ENCODE measurements at places on chromosomes 7 and 10. TPM values are rescaled to one million over a fixed set of nuclear protein-coding genes. Genes with fewer than 3 reads are reported as not detected.

Gene CYP2C9
- not detected for total RNA-seq

Gene TACC2
- total RNA-seq = 349 TPM

- no peak for DNase-seq
These were observed 85.2 kb upstream of the VIPR2 start for GRCh38 chr7:159229683-159230475.

- DNase-seq = no peak
These were observed 7.1 kb downstream of the HECW1 start for GRCh38 chr7:43119371-43120075.

- DNase-seq = no peak
These were observed 176.5 kb upstream of the ADO start for GRCh38 chr10:62627983-62628382.

DNA sequence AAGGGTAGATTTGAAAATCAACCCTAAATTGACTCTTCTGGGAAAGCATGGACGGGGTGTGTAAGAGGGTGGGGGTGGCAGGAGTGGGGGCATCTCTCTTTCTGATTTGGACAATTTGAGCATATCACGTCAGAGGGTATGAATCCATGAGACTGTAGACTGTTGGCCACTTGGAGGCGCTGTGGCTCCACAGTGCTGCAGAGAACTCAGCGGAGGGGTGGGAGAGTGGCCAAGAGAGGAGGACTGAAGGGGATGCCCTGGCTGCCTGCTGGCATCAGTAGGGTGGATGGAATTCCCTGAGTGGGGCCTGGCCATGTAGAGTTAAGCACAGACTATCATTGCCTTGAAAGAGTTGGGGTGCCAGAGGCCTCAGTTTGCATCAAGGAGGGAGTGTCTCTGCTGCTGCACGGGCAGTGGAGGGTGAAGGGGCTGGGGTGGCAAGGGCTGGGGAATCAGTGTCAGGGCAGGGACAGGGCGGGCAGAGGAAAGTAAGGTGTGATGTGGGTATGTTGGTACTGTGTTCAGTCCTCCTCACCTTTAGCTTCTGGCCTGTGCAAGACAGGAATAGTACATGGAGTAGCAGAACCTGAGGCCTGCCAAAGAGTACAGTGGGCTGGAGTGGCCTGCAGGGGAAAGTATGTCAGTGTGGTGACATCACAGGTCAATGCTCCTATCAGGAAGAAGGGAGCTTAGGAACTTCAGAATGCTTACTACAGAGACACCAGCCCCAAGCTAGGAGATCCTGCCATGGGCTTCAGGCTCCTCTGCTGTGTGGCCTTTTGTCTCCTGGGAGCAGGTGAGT is 133.5 kb upstream of the PRSS58 start:
- no peak for DNase-seq

DNA sequence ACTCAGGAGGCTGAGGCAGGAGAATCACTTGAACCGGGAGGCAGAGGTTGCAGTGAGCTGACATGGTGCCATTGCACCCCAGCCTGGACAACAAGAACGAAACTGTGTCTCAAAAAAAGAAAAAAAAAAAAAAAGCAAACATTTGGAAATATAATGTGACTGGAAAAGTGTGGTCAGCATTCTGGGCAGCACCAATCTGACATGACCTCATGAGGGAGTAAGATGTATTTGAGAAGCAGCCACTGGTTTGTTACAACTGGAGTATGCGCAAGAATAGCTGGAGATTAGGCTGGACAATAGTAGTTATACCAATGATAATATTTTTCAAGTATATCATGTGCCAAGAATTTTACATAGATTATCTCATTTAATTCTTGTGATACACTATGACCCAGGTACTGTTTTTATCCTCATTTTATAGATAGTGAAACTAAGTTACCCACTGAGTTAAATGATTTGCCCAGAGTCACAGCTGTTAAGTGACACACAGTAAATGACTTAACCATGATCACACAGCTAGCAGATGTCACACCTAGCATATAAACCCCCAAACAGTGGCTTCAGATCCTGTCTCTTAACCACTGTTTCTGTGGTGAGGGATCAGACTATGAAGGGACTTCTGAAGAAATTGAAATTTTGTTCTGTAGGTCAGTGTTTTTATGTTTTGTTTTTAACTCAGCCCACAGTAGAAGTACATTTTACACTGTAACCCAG is 11.1 kb downstream of the MCU start:
- DNase-seq = no peak

- DNase-seq = peak; percentile 52
These were observed 12.8 kb downstream of the SCRN1 start for GRCh38 chr7:29976673-29977415.

DNA sequence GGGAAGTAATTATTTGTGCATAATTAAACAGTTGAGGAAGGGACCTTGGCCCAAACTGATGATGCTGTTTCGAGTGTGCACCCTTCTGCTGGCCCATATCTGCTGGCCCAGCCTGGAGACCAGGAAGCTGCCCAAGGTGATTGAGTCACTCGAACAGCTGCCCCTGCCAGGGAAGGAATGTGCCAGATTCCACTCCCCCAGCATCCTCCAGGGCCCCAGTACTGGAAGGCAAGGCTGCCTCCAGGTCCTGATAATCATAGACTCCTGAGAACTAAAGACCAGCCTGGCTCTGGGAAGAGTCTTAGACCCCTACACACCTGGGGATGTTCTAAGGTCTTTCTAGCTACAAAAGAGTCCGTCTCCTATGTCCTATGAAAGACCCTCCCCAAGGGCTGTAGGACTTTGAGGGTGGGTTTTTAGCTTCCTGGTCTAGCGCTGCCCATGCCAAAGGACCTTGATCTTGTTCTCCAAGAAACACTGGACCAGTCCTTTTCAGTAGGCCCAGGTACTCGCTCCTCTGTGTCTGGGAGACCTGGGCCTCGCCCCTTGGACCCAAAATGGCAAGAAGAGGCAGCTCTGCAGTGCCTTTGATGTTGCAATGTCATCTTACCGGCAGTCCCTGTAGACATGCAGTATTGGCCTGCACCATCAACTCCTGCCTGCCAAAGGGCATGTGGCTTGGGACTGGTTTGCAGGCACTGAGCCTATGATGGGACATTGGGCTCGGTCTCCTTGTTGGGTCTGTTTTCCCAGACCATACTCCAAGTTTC is 103.2 kb upstream of the GPR26 start:
- no peak for DNase-seq

GRCh38 chr7:130421684-130422083 is 19.1 kb downstream of the CEP41 start:
- DNase-seq = no peak

- no peak for DNase-seq
These were observed 47.9 kb upstream of the FOXK1 start for GRCh38 chr7:4634166-4634565.

DNA sequence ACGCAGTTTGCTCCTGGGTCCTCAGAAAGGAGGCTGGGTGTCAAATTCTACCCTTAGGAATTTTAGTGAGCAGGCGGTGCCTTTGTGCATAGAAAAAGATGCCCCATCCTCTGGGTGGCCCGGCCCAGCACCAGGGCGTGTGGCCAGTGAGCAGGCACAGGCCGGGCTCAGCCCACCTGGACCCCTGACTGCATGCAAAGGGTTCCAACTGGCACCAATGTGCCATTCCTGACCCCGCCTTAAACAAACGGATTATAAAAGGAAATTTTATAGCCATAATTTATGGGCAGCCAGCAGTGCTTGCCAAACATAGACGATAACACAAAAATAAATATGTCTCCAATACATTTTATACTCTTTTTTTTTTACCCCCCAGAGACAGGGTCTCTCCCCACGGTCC is 40.1 kb upstream of the GNA12 start:
- DNase-seq = no peak

GRCh38 chr7:115552766-115553165 is 477.8 kb downstream of the TFEC start:
- DNase-seq = no peak

- DNase-seq = no peak
These were observed 9.8 kb downstream of the IGFBP3 start for GRCh38 chr7:45911311-45911710.

DNA sequence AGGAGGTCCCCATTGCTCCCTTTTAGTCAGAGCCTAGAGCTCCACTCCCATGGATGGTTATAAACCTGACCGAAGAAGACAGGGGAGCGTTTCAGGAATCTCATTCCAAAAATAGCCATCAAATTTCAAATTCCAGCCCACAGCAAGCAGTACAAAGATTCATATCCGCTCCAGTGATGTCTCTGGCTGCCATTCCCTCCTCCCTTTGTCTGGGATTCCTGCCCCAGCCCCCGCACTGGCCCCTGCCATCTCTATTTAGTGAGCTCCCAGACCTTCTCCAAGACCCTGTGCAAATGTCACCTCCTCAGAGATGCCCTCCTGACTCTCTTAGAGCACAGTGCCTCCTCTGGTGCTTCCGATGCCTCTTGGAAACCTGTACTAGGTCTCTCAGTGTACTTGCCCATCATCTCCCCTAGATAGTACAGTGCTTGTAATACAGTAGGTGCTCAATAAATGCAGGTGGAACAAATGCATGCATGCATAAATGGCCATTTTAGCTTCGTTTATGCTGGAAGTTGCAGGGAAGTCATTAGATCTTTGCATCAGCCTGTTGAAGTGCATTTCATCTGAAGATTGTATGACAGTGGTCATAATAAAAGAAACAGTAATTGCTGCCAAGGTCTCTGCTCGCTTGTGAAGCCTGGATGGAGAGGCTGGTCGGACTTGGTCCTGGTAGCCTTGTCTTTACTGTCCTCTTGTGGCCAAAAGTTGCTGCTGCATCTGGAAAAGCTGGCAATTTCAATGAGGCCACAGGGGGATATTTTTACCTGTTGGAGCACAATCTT is 32.0 kb upstream of the HABP2 start:
- peak; percentile 53 for DNase-seq

- DNase-seq = no peak
These were observed 64.5 kb upstream of the ZMIZ1 start for GRCh38 chr10:79004311-79004710.

DNA sequence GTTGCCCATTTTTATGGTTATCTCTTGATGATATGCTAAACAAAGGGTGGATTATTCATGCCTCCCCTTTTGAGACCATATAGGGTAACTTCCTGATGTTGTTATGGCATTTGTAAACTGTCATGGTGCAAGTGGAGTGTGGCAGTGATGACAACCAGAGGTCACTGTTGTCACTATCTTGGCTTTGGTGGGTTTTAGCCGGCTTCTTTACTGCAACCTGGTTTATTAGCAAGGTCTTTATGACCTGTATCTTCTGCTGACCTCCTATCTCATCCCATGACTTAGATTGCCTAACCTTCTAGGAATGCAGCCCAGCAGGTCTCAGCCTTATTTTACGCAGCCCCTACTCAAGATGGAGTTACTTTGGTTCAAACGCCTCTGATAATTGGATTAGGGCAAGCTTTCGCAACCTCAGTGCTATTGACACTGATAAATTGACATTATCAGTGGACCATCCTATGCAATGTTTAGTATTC is 36.9 kb downstream of the BAG3 start:
- no peak for DNase-seq
